Naive thymus-derived CD4-positive, alpha-beta T cell (primary cell): ENCODE measurements at places on chromosomes 12 and 14. TPM values are rescaled to one million over a fixed set of nuclear protein-coding genes. Genes with fewer than 3 reads are reported as not detected.

Gene LRCOL1
- total RNA-seq = not detected

Gene RERGL
- not detected for total RNA-seq

Gene GLS2
- total RNA-seq = 9.6 TPM

Gene NR4A1
- 279 TPM for total RNA-seq

Gene SP1
- 103 TPM for total RNA-seq

Gene OVCH1
- not detected in 2 replicates for total RNA-seq

Gene C1QL4
- total RNA-seq = not detected

Gene OR4E1
- not detected for total RNA-seq

Gene TNFRSF1A
- total RNA-seq = 99.4 TPM

Gene KCNMB4
- 0.31 TPM in 2 replicates for total RNA-seq

Gene KRT5
- not detected for total RNA-seq

Gene SPIC
- total RNA-seq = not detected in 2 replicates

- no peak for DNase-seq
These were observed 622.9 kb downstream of the DIO2 start for GRCh38 chr14:79588398-79588797.

DNA sequence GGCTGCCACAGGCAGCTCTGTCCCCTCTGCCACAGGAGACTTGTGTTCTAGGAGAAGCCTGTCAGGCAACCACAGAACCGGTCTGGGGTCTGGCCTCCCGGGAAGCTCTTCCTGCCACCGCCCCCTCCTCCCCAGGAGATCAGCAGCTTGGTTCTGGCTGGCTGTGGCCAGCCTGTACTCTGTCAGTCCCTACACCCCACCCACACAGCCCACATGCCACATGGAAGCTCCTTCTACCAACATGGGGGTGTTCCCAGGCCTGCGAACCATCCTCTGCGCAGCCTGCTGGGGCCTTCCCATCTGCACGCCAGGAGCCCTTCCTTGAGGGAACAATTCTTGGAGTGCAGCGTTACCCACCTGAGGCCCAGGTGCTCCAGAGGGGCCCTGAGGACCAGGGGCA, 16.8 kb downstream of the TMEM106C start:
- no peak for DNase-seq

GRCh38 chr14:75562089-75562488, 16.3 kb upstream of the FLVCR2 start:
- no peak for DNase-seq

- DNase-seq = no peak
These were observed 132.4 kb downstream of the GPR65 start for GRCh38 chr14:88137327-88137726.

- no peak for DNase-seq
These were observed 14.7 kb upstream of the NCOR2 start for GRCh38 chr12:124582108-124582424.

- no peak for DNase-seq
These were observed 22.3 kb upstream of the PLEKHH1 start for GRCh38 chr14:67510836-67511235.

DNA sequence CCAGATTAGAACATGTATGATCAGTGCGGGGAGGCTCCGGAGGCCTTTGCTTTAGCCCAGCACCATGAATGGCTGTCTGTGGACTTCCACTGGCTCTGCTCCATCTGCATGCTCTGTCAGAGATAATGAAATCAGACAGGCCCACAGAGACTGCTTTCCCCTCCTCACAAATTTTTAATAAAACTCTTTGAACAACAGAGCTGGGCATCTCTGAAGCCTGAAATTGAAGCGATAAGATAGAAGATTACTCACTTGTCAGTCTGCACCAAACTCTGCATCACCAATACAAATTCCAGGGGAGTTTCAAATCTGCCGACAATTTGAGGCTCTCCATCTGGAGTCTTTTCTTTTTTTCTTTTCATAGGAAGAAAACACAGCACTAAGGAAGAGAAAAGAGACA, 110.0 kb downstream of the DYRK2 start:
- DNase-seq = no peak

DNA sequence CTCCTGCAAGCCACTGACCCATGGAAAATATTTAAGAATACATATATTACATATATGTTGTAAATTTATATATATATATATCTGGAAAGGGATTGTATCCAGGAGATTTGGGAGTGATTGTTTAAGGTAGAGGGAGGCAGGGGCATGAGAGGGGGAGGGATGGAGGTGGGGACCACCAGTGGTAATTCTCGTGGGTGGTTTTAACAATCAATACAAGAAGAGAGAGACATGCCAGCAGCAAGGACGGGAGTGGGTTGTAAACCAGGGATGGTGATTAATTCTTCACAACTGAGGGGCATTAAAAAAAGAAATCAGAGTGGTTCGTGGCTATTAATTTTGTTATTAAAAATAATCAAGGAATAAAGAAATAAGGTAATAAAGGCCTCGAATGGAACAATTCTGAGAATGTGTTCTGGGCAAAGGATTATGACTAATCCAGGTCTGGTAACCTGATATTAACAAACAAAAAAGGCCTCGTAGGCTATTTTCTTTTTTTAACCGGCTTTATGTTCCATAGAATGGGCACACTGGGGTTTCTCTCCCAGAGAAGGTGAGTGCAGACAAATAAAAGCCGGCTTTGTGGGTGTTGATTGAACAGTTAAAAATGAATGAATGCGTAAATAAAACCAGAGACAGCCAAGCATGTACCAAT, 8.3 kb upstream of the RTL1 start:
- DNase-seq = no peak

DNA sequence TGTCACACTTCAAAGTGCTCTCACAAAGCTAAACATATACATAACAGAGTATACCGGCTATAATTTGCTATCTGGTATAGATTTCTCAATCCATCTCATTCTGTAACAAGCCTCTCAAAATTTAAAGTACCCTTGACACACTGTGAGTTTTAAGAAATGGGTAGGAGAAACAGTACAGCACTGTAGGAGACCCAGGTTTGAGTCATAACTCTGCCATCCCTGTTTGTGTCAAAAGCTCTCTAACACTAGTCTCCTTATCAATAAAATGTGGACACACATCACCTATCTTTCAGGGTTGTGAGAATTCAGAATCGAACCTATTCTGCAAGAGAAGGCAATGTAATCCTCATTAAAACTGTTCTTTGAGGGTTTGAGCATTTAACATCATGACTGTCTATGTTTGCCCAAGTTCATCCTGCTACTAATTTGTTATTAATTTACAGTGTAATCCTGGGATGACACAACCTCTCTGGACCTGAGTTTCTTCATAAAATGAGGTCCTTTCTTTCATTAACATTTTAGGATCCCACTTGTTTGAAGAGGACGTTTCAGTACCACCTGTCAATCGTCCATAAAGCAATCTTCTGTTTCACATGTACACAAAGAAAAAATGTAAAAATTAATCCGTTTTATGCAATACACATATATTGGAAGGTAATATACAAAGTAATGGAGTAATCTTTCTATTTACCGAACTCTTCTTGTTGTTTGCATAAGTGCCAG, 12.1 kb downstream of the SPTSSA start:
- no peak for DNase-seq

DNA sequence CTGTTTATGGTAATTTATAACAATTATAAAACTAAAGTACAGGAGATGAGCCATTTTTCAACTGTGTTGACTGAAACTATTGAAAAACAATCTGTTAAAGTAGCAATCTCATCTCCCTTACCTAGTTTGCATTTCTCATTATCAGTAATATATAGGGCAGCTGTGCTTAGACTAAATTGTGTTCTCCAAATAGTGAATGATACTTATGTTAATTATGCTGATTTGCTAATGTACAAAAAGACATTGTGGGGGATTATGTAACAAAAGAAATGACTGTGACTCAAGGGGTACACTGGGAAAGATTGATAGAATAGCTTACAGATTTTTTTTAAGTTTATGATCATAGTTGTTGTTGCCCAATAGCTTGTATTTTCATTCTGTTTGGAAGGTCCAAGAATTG, 207.7 kb downstream of the FUT8 start:
- no peak for DNase-seq

- DNase-seq = no peak
These were observed 37.0 kb upstream of the CCDC88C start for GRCh38 chr14:91454580-91454979.

GRCh38 chr14:104109731-104110361, 24.3 kb downstream of the ASPG start:
- DNase-seq = no peak

GRCh38 chr14:92568621-92569479, 55.3 kb downstream of the RIN3 start:
- no peak for DNase-seq

- no peak for DNase-seq
These were observed 26.7 kb upstream of the G2E3 start for GRCh38 chr14:30532264-30532663.

GRCh38 chr12:94458877-94459727, 565 bp downstream of the CEP83 start:
- DNase-seq = no peak

DNA sequence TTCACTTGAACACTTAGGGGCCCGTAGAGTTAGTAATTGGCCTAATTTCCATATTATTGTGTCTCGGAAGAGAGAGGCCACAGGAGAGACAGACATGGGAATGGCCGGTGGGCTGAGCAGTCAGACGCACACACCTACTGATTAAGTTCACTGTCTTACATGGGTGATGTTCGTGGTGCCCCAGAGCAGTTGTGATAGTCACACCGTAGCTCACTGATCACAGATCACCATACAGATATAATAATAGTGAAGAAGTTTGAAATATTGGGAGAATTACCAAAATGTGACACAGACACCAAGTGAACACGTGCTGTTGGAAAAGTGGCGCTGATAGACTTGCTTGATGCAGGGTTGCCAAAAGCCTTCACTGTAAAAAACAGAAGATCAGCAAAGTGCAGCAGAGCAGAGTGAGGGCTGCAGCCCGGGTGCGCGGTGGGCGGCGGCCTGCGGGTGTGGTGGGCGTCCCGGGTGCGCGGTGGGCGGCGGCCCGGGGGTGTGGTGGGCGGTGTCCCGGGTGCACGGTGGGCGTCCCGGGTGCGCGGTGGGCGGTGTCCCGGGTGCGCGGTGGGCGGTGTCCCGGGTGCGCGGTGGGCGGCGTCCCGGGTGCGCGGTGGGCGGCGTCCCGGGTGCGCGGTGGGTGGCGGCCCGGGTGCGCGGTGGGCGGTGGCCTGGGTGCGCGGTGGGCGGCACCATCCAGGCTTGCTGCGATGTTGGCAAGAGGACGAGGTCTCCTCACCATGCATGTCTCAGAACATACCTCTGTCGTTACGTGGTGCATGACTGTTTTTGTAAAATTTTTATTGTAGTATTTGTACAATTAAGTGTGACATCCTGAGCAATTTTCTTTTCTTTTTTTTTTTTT, 34.3 kb upstream of the TEX22 start:
- peak; percentile 45 for DNase-seq

- DNase-seq = no peak
These were observed 107.1 kb upstream of the USP44 start for GRCh38 chr12:95658386-95658785.

DNA sequence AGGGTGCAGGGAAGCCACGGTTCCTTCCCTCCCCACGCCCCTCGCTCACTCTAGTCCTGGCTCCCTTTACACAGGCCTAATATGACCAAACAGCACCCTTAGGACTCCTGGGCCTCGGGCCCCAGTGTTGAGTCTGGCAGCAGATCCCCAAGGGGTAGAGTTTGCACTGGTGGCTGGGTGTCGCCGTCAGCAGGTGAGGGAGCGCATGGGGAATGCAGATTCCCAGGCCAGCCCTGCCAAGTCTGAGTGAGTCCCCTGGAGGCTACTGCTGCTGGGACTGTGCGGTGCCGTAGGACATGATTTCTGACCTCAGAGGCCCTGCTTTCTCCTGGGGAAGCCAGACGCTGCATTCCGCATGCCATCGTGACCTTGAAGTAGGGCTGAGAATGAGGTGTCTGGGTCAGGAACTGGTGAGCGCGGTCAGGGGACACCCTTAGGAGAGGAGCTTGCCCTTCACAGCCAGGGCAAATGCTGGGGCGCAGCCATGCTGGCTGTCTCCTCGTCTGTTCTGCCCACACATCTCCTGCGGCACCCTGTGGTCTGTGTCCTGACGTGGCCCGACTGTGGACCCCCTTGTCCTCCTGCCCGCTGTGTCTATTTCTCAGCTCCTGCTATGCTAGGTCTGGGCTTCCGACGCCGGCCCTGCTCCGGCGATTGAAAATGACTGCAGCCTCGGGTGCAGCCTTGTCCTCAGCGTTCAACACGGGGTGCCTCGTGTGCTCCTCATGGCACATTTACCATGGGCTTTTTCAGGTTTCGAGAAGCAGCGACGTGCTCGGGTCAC, 37.6 kb upstream of the PRMT8 start:
- DNase-seq = no peak

GRCh38 chr14:37601865-37602264, 6.4 kb downstream of the TTC6 start:
- DNase-seq = no peak

GRCh38 chr12:52865090-52865944, 16.5 kb upstream of the KRT78 start:
- no peak for DNase-seq

DNA sequence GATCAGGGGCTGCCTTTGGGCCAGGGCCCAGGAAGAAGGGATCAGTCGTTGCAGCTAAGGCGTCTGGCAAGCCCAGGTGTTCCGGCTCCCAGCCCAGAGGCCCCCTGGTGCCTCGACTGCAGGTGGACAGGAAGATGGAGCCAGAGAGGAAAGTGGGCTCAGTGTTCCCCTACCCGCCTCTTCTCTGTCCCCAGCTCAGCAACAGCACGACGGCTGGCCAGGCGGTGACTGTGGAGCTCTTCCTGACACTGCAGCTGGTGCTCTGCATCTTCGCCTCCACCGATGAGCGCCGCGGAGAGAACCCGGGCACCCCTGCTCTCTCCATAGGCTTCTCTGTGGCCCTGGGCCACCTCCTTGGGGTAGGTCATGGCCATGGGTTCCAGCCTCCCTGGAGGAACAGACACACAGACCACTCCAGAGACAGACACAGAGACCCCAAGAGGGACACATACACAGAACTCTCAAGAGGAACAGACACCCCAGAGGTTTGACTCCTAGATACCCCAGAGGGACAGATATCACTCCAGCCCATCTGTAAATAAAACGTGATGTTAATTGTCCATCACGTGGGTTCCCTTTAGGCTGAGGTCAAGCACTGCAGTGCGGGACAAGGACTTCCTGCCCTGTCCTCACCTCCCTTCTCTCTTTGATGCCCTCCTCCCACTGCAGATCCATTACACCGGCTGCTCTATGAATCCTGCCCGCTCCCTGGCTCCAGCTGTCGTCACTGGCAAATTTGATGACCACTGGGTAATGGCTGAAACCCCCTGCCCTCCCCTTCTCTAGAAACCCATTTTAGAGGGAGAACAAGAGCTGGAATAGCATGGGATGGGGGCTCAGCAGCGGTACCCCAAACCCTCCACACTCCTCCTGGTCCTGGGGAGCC, 3.7 kb downstream of the AQP2 start:
- DNase-seq = no peak
